ENCODE measurements at places on chromosomes 5 and 9.

DNA sequence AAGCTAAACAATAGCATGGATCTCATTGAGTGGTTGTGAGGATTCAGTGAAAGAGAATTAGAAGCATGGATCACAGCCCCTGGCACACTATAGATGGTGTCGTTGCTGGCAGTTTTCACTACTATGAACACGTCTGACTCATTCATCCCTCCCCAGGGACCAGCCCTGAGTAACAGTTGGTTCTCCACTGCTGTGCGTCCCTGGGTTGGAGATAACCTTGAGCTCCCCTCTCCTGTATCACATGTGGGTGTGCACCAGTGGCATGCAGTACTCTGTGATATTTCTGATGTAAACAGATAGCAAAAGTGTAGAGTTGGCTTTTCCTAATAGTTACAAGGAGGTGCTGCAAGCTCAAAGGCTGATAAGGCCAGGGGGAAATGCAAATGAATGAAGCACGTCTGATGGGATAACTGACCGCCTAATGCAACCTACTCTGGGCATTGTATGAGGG, 8.8 kb upstream of the LCP2 start:
- no peak for DNase-seq

GRCh38 chr5:981456-981855, 27.1 kb upstream of the NKD2 start:
- no peak for DNase-seq

- DNase-seq: no peak
Observed at GRCh38 chr5:180001742-180002141, 69.8 kb downstream of the RNF130 start.

DNA sequence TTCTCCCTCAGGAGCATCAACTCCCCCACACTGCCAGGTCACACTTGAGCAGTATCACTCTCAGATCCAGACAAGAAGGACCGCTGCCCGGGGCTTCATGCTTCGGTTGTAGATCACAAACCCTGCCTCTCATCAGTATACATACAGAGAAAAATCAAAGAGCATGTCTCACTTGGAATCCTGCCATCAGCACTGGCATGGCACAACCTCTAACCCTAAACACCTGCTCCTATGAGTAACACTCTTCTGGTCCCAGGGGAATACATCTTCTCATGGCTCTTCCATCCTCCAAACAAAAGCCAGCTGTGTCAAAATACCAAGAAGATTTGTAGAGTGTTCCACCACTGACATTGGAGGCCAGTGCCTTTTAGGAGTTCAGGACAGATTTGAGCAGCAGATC, 84.8 kb upstream of the MIER3 start:
- DNase-seq: no peak

DNA sequence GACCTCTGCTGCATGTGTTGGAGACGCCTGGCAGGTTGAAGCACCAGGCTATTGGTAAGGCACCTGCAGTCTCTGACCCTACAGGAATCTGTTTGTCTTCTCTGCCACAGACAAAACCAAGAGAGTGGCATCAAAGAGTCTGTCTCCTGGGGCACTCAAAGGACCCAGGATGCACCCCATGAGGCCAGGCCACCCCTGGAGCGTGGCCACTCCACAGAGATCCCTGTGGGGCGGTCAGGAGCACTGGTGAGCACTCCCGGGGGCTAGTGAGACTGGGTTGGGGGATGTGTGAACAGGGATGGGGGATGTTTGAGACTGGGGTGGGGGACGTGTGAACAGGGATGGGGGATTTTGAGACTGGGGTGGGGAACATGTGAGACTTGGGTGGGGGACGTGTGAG, 240.3 kb downstream of the CACNA1B start:
- no peak for DNase-seq

DNA sequence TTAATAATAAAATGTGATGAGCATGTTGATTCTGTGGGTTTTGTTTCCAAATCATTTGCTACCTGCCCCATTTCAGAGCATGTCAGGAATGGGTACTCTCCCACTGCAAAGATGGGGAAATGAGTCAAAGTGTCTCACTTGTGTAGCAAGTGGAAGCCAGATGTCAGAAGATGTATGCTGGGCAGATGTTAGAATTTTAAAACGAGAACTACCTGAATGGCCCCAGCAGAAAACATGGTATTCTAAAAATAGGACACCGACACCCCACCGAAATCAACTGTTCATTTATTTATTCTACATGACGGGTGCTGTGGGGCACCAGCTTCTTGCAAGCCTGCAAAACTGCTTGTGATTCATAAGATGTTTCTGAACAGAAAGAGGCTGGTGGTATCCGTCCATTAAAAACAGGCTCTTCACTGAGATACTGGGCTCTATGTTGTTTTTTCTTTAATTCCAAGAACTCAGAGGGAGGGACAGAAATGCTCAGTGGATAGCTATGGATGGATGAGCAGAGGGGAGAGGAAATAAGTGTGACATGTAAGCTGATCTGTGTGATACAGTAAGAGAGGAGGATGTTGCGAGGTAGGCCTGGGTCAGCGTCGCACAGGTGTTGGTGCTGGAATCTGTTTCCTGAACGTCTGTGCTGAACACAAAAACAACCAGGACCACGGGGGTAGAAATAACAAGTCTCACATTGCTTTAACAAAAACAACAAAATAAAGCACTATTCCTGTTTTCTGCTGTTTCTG, 157.2 kb downstream of the EFNA5 start:
- no peak for DNase-seq

- peak; percentile 63 for DNase-seq
Observed at GRCh38 chr5:148998174-148998797, 64.6 kb downstream of the SH3TC2 start.

DNA sequence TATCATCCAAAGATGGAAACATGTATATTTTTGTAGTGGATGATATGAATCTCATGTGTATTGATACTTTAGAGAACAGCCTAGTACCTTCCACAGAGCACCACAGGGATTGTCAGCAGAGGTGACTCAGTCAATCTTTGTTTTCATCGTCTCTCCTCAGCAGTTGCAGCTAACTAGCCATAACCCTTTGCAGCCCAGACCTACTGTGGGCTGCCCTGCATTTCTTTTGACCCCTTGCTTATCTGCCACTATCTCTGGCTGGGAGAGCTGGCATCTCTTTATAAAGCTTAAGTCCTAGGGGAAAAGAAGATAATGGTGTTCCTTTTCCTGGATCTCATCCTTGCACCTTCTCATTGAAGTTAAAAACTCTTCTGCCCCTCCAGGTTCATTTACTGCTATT, 28.7 kb downstream of the HMGCR start:
- no peak for DNase-seq

GRCh38 chr5:88214655-88215054, 54.0 kb downstream of the TMEM161B start:
- DNase-seq: no peak

DNA sequence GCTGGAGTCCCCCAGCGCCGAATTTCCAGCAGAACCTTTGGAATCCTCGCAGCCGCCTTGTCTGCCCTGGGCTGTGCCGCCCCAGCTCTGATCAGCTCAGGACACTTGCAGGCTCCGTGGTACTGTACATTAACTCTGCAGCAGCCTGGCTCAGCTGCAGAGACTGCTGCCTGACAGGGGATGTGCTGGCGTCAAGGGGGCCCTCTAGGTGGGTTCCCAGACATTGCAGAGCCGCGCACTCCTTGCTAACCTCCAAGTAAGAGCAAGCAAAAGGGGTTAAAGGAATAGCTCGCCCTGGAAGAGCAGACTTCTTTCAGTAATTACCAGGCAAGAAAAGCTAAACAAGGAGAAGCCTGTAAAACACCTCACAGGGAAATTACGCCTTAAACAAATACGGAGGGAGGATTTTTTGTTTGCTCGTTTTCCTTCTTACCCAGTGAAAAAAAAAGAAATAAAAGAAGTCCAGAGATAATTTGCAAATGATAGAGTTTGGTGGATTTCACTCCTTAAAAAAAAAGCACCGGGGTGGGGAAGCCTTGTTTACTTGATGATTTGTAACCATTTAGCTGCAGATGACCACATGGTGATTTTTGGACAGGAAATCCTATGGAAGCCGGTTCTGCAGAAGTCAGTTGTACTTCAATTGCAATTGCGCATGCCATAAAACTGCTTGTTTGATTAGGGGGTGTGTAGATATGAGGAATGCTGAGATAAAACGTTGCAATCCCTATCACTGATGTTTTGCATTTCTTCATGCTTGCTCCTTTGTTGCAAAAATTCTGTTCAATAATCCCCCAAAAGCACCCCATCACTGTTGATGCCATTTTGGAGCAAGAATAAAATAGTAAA, 305.8 kb downstream of the PDE4D start:
- DNase-seq: no peak

DNA sequence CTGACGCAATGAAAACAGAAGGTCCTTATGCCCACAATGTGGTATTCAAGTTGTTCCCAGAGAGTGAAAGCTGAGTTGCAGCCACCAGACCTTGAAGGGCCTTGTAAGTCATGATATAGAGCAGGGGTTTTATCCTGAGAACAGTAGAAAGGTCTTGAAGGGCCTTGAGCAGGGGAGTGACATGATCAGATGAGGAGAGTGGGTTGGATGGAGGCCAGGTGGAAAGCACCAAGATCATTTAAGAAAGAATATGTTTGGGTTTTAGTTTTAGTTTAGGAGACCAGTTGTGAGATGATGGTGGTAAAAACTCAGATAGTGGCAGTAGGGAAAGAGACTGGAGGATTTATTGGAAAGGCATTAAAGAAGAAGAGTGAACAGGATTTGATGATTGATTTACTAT, 5.9 kb downstream of the ITGA2 start:
- DNase-seq: no peak

DNA sequence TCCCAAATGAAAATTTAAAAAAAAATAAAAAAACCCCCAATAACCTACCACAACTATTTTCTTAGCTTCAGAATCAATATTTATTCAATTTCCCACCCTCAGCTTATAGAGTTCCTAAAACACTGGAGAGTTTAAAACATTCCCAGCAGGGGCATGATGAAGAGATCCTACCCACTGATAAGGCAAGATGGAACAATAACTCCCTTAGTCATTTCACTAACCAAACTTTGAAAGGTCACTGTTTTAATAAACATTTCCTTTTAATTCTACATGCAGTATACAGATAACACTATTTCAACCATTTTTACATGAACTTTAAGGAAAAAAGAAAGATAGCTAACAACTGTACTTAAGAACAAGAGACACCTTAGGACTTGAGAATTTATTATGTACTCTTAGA, 34.9 kb upstream of the ACOT12 start:
- DNase-seq: no peak

DNA sequence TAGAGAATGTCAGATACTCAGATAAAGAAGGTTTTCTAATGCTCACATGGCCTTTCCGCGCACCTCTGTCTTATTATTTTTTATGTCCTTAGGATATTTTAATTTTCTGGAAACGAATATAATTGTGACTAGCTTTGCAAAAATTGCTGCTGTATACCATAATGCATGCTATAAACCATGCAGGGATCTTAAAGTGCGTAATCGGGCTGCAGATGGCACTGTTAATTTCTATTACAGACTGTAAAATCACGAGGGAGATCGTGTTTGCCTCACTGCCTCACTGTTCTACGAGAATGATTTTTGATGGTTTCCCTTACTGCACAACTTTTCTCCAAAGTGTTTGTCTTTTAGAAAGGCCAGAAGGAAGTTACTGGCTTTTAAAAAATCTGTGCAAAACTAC, 356.1 kb downstream of the TUSC1 start:
- no peak for DNase-seq

DNA sequence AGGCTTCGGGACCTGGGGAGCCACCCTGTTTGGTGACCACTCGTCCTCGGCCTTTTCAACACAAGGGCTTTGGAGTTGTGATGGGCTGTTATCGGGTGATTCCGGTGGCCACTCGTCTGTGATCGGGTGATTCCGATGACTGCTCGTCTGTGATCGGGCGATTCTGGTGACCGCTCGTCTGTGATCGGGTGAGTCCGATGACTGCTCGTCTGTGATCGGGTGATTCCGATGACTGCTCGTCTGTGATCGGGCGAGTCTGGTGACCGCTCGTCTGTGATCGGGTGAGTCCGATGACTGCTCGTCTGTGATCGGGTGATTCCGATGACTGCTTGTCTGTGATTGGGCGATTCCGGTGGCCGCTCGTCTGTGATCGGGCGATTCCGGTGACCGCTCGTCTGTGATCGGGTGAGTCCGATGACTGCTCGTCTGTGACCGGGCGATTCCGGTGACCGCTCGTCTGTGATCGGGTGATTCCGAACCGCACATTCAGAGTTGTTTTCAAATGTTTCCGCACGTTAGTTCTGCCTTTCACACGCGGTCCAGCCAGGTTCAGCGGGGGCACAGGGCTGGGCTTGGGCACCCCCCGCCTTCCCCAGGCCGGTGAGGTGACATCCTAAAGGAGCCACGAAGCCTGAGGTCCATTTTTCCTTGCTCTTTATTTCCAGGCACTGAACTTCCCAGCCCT, 30.3 kb downstream of the TPPP start:
- no peak for DNase-seq
